ENCODE measurements at places on chromosomes 12 and 14.

DNA sequence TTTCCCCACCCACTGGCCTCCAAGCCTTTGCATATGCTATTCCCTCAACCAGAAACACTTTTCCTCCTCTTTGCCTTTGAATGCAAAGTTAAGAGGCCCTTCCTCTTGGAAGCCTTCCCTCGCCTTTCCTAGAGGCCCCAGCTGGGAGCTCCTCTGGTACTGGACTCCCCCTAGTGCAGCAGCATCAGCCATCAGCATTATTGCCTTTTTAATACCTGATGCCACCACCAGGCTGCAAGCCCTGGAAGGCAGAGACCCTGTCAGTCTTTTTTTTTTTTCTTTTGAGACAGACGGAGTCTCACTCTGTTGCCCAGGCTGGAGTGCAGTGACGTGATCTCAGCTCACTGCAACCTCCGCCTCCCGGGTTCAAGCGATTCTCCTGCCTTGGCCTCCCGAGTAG, 19.1 kb upstream of the PLA2G1B start:
- DNase-seq, result no peak

GRCh38 chr12:50188875-50189575, 21.9 kb upstream of the CERS5 start:
- DNase-seq, result no peak

- DNase-seq, result no peak
Measured at GRCh38 chr12:132490422-132491137, 629 bp downstream of the FBRSL1 start.

GRCh38 chr12:12474471-12474928, 88.2 kb downstream of the DUSP16 start:
- no peak for DNase-seq

GRCh38 chr12:92650228-92650822, 52.5 kb upstream of the PLEKHG7 start:
- DNase-seq, result no peak

DNA sequence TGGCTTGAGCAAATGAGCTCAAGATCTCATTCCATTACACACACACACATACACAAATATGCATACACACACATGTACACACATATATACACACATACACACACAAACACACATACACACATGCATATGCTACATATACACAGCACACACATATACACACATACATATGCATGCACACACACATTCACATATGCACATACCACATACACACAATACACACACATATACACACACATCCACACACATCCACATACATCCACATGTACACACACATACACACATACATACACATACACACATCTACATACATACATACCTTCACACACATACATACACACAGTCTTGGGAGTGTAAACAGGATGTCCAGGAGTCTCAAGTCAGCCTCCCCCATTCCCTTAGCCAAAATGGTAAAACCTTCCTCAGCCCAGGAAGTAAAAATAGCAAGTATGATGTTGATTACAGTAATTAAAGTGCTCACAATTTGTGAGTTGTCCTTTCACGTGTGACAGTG, 12.8 kb downstream of the HHIPL1 start:
- DNase-seq, result no peak

GRCh38 chr14:95480109-95480886, 36.2 kb downstream of the SYNE3 start:
- peak; percentile 6 for DNase-seq

GRCh38 chr14:60565211-60565610, 56.3 kb downstream of the SIX6 start:
- no peak for DNase-seq

- DNase-seq, result no peak
Measured at GRCh38 chr12:130969223-130969622, 15.5 kb downstream of the ADGRD1 start.

DNA sequence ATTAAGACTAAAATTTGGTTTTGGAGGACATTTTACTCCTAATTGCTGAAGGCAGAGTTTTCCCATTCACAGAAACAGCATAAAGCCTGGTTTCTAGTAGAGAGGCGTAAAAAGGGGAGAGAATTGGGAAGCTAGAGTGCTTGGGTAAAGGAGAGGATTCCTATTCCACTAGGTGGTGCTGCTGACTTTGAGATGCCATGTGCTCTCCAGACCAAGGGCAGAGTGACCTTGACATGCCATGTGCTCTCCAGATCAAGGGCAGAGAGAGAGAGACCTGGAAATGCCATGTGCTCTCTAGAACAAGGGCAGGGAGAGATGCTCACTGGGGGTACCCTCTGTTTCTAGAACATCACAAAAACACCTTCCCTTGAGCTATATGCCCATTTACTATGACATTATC, 176.2 kb upstream of the PDZRN4 start:
- DNase-seq, result no peak

GRCh38 chr14:95314609-95315008, 5.1 kb downstream of the CLMN start:
- DNase-seq, result no peak

GRCh38 chr14:72708708-72709475, 185.0 kb downstream of the DPF3 start:
- DNase-seq, result no peak

GRCh38 chr14:45715946-45716345, 462.9 kb upstream of the MIS18BP1 start:
- no peak for DNase-seq

GRCh38 chr14:94481468-94482131, 5.6 kb upstream of the SERPINA9 start:
- no peak for DNase-seq

DNA sequence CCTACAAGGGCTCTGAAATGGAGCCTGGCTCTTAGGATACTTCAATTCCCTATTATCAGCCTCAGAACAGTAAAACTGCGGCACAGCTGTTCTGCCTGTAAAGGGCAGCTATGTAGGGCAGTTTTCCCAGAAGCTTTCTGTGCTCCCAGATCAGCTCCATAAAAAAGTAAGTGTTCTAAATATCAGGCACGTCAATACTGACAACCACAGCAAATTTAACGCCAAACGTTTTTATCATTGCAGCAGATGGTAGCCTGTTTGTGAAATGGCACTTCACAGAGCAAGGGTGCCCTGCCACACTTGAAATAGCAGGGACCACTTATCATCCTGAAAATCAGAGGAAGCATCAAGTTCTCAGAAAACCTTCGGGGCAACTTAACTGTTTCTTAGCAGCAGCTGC, 54.8 kb upstream of the PTHLH start:
- DNase-seq, result no peak

GRCh38 chr14:32606301-32606700, 277.2 kb downstream of the AKAP6 start:
- DNase-seq, result no peak

GRCh38 chr12:52980096-52980649, 26.1 kb upstream of the EIF4B start:
- DNase-seq, result no peak

- DNase-seq, result no peak
Measured at GRCh38 chr14:99764222-99764706, 28.9 kb upstream of the EML1 start.

- DNase-seq, result no peak
Measured at GRCh38 chr12:92400006-92400405, 254.4 kb upstream of the BTG1 start.

DNA sequence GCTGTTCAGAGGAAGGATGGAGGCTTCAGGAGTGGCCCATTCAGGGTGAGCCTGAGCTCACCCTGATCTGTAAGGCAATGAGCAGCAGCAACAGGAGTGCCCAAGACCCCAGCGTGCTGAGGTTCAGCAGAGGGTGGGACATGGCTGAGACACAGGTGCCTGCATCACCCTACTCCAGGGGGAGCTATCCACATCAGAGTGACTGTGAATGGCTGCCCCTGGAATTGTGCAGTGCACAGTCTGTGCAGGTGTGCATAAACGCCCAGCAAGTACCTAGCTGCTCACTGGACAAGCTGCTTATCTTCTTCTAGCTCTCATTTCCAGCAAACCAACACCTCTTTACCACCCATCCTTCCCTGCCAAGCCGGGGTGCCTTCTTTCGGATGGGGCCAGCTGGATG, 140.6 kb upstream of the PRMT8 start:
- DNase-seq, result no peak

DNA sequence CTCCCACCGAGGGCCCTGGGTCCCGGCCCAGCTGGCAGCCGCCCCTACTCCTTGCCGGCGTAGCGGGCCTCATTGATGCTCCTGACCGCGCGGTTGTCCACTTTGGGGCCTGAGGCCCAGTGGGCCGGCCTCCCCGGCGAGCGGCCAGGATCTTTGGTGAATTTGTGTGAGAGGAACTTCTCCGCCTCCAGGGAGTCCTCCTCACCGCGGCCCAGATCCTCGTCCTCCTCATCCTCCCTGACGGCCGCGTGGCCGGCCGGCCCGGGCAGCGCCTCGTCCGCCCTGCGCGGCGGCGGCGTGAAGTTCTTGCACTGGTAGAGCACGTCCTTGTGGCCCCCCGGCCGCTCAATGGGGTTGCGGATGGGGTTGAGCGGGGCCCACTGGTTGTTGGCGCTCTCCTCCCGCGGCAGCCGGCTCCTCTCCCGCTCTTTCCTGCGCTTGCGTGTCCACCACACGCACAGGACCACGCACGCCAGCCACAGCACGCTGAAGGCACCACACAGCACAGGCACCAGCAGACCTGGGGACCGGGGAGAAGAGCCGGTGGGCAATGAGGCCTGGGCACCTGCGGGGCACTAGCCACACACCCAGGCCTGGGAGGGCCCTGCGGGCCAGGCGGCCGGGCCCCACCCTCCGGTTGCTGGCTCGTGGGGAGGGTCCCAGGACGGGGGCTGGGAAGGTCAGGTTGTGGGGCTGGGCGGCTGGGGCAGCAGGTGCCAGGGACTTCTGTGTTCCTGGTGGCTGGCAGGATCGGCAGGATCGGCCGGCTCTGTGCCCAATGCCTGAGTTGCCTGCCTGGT, 25.7 kb downstream of the JAG2 start:
- no peak for DNase-seq

GRCh38 chr12:6916426-6917200, 2.2 kb downstream of the ENO2 start:
- no peak for DNase-seq

DNA sequence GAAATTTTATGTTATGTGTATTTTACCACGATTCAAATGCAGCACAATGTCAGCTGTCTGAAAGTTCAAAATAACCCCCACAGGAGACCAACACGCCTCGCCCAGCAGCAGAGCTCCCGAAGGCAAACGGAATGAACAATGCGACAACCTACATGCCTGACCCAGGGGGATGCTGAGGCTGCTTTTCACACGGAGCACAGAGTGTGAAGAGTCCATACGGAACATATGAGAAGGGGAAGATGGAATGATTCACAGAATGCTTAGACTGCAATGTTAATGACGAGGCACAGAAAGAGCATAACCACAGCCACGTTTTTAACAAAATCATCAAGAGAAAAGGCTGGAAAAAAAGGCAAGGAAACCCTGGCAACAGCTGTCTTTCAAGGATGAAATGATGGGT, 22.6 kb downstream of the ZFYVE21 start:
- DNase-seq, result no peak

DNA sequence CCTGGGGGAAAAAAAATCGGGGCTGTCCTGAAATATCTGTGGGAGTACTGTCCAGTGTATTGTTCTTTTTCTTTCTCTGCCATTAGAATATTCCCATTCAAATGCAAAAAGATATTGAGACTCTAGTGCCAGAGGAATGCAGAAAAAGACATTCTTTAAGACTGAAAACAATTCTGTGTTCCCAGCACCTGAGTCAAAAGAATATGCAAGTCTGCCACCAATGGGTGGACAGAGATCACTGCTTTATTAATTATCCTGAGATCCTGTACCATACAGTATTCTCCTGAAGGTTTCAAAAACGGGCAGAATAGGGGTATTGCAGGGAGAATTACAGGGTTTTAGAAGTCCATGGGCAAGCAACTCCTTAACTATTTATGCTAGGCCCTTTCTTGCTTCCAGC, 361.8 kb downstream of the C12orf50 start:
- DNase-seq, result no peak

DNA sequence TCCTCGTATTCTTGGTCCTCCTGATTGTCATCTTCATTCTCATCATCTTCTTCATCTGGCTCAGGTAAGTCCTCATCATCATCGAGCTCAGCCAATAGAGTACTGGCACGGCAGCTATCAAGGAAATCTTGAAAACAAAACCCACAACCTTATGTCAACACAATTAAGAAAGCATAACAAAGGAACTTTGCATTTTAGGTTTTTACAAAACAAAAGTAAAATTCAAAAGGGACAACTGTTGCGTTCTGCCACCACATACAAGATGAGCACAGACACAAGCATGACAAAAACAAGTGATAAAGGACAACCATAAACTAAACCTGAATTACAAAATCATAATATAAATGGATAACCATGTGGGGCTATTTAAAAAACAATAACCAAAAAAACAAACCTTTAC, 84.7 kb downstream of the HECTD1 start:
- no peak for DNase-seq

- no peak for DNase-seq
Measured at GRCh38 chr12:3315201-3315661, 175.8 kb upstream of the PRMT8 start.

DNA sequence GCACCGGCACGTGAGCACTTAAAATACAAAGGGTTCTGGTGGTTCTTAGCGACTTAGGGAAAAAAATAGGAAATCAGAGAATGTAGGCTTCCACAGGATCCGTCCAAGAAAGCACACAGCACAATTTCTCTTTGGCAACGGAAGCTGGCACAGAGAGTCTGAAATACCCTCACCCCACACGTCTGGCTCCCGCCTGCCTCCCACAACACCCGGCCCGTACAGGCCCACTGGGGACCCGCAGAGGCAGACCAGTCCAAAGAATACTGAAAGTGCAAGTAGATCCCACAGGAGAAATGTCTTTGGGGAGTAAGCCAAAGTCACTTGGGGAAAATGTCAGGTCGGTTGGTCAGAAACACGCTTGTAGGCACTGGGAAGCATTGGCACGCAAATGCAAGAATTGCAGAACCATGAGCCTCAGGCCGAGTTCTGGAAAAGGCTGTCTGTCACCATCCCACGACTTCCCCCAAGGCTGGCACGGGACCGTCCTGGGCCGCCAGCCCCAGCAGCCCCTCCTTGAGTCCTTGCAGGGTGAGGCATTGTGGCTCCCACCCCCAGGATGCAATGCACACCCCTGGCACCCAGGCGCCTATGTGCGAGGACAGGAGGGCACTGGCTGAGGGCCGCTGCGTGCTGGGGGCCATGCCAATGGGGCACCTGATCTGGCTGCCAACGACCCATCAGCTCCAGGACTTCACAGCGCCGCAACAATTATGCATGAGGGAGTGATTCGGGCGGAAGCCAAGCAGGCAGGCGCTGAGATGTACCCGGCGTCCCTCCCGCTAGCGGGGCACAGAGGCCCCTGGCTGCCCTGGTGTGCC, 29.7 kb downstream of the CHGA start:
- DNase-seq, result no peak

DNA sequence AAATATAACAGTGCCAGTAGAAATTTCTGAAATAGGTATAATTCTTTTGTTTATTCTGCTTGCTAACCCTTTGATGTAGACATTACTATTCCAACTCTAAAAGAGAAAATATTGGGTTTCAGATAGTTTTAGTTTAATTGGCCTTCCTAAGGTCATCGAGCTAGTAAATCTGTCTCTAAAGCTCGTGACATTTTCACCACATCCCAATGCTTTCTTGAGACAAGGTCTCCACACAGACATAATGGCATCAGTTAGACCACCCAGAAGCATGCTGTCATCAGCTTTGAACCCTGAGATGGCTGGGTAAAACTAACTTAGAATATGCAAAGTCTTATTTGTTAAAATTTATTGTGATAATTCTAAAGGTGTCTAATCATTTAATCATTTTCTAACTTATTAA, 52.0 kb downstream of the PIK3C2G start:
- DNase-seq, result no peak

- DNase-seq, result no peak
Measured at GRCh38 chr14:71119075-71119474, 211.8 kb downstream of the PCNX1 start.
